ENCODE measurements at places on chromosomes 3 and 15.

DNA sequence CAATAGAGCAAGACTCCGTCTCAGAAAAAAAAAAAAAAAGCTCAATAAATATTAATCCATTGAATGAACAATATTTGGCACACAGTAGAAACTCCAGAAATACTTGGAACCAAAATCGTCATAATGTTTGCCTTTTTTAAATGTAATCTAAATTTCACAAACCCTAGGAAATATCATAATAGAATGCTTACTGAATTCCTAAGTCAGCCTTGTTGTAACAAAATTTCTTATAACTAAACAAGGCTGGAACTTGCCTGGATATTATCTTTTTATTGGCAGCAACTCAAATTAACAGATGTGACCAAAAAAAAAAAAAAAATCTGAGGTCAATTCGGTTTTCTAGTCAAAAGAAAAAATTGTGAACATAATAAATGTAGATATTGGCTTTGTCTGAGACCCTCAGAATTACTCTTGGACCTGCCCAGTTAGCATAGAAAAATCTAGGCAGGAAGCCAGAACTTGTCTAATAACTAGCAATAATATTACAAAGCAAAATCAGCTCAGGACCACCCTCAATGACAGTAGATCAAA is 33.3 kb downstream of the GABPB1 start:
- no peak for DNase-seq

GRCh38 chr15:71549697-71550096 is 260.7 kb upstream of the NR2E3 start:
- DNase-seq: no peak

- no peak for DNase-seq
Observed at GRCh38 chr3:135263331-135263730, 468.3 kb downstream of the EPHB1 start.

DNA sequence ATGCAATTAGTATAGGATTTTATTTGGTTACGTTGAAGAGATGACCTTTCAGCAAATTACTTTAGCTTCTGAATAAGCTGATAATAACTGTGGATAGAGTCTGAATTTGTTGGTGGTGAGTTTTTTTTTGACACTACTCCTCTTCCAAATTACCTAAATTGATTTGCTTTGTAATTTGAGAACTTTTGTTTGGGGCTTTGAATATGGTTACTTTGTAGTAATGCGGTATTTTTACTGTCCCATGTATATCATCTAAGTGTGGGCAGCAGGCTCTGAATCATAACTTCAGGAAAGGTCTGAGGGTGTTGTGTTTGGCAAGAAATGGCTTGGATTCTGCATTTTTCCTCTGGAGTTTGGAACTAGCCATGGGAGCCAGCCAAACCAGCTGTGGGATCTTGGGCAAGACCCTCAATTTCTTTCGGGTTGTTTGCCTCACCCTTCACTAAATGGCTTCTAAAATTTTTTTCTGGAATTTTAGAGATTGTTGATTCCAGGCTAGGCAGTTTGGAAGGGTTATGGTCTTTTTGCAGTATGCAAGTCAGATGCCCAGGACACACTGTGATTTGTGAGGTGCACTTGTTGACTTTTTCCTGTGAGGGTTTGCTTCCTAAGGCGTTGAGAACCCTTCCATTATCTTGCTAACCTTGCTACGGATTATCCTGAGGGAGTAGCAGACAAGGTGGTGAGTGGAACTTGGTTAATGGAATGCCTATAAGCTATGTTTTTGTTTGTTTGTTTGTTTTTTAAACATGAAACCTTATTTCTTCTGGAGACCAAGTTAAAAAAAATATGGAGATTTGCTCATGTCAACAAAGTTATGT is 10.4 kb downstream of the PTPRG start:
- no peak for DNase-seq

All from T47D (cell line).